WTC11 (cell line): ENCODE measurements at places on chromosomes 3 and 15.

DNA sequence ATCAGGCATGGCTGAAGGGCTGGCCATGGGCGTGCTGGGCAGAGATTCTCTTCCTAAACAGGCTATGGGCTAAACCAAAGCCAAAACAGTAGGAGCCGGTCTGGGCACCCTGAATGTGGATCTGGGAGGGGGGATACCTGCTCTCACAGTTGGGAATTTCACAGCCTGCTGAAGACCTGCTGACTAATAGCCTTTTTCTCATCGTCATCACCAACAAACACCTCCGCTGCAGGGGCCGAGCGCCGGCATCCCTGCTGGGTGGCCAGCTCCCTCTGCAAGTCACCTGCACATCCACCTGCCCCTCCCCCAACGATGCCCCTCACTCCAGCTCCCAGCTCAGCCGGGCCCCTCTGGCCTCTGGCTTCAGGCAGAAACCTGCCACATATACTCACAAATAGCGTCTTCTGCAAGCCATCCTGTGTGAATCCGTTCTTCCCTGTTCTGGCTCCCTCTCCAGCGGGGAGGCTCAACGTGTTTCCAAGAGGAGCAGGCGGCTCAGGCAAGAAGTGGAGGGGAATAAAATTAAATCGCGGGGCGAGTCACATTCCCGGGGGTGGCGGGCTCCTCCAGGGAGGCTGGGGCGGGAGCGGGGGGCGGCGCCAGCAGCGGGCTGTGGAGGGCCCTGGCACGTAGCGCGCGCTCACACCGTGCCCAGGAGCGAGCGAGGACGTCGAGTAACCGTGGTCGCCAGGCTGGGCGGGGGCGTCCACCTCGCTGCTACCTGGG is 466 bp downstream of the IQSEC1 start:
- peak overlapping the region; percentile 70 for H3K4me3 ChIP-seq
- H3K36me3 ChIP-seq = no peaks in the 10 kb centered on the region
- peak; percentile 35 for DNase-seq
- H3K4me1 ChIP-seq = peaks cover 9% of the 10 kb centered on the region; the same call in 1 of the 2 replicates

DNA sequence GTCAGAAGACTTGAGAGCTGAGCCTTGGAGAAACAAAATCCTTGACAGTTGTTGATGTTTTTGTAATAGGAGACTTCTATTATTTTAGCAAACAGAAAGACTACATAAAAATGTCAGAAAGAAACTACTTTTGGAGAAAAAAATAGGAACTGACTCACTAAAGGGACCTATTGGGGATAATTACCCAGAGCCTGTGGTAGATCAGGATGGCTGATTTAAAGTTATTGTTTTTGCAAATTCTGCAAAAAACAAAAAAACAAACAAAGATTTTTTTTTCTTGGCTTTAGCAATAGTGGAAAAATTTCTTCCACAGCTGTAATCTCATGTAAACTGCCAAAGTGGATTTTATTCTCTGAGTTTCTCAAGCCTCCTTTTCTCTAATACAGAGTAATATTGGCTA is 101.5 kb upstream of the SATB1 start:
- H3K27me3 ChIP-seq = no peaks in the 10 kb centered on the region
- no peak overlapping the region for H3K27ac ChIP-seq
- no peak for DNase-seq
- no peak overlapping the region for H3K4me3 ChIP-seq
- peaks cover 7% of the 10 kb centered on the region for H3K4me1 ChIP-seq

DNA sequence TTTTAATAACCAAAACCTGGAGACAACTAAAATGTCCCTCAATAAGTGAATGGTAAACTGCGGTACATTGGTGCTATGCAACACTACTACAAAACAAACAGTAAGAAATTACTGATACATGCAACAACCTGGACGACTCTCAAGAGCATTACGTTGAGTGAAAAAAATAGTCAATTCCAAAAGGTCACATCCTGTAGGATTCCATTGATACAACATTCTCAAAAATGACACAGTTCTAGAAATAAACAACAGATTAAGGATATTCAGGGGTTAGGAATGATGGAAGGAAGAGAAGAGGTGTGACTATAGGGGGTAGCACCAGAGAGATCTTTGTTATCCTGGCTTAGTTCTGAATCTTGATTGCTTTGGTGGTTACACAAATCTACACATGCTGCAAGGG is 72.2 kb downstream of the ZNF148 start:
- no peaks in the 10 kb centered on the region for H3K27me3 ChIP-seq
- peak overlapping the region; percentile 50; the same call in 1 of the 2 replicates for H3K27ac ChIP-seq
- no peak for DNase-seq
- H3K36me3 ChIP-seq = peaks cover 4% of the 10 kb centered on the region; the same call in 1 of the 2 replicates

DNA sequence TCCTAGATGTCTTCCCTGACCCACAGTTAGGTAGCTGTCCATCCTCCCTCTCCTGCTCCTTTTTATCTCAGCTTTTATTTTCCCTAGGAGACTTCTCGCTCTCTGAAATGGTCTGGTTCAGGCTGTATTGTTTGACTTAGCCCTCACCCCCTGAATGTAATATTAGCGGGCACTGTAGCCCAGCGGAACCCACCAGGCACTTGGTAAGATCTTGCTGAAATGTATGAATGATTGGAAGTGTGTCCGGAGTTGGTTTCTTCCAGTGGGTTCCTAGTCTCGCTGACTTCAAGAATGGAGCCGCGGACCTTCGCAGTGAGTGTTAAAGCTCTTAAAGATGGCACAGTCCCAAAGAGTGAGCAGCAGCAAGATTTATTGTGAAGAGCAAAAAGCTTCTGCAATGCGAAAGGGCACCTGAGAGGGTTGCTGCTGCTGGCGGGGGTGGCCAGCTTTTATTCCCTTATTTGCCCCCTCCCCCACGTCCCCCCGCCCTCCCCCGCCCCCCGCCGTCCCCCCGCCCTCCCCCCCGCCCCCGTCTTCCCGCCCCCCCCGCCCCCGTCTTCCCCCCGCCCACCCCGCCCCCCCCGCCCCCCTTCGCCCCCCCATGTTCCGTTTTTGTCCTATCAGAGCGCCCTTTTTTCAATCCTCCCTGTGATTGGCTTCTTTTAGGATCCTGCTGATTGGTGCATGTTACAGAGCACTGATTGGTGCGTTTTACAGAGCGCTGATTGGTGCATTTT is 694 bp upstream of the EEFSEC start:
- peak overlapping the region; percentile 94; the same call in 1 of the 2 replicates for H3K27ac ChIP-seq
- peaks cover 20% of the 10 kb centered on the region for H3K36me3 ChIP-seq
- H3K27me3 ChIP-seq = peaks cover 10% of the 10 kb centered on the region
- H3K4me1 ChIP-seq = 0 out of 2 replicates have a peak, but pooled peaks cover 3% of the 10 kb centered on the region

GRCh38 chr15:29400701-29401100 is 131.1 kb upstream of the NSMCE3 start:
- peak; percentile 66 for DNase-seq
- peaks cover 63% of the 10 kb centered on the region for H3K4me1 ChIP-seq
- 0 out of 2 replicates have a peak overlapping the region, but pooled peaks have one; percentile 75 for H3K27ac ChIP-seq
- H3K4me3 ChIP-seq = peak overlapping the region; percentile 44
- H3K36me3 ChIP-seq = no peaks in the 10 kb centered on the region

GRCh38 chr15:59002418-59002859 is 15.0 kb downstream of the RNF111 start:
- no peaks in the 10 kb centered on the region for H3K27me3 ChIP-seq
- 0 out of 2 replicates have a peak, but pooled peaks cover 4% of the 10 kb centered on the region for H3K36me3 ChIP-seq
- DNase-seq = no peak
- H3K4me3 ChIP-seq = no peak overlapping the region

DNA sequence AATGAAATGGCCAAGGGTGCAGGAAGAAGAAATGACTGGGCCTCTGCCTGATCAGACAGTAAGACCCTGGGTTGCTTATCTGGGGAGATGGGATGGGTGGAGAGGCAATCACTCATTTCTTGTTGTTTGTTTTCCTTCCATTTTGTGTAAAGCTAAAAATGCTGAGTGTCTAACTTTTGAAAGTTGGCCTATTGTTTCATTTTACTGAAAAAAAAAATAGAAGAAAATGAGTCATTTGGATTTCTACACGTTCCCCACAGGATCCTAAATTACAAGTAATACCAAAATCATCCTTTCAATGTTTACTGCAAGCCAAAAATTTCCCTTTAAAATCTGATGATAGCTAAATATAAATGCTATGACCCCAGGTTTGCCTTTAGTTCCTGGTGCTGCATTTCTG is 30.6 kb downstream of the PTX3 start:
- H3K36me3 ChIP-seq = no peaks in the 10 kb centered on the region
- peaks cover 3% of the 10 kb centered on the region for H3K4me1 ChIP-seq
- no peaks in the 10 kb centered on the region for H3K27me3 ChIP-seq
- no peak overlapping the region for H3K27ac ChIP-seq
- no peak for DNase-seq

GRCh38 chr3:104735691-104736090 is 631.0 kb upstream of the ALCAM start:
- DNase-seq = no peak
- H3K4me1 ChIP-seq = no peaks in the 10 kb centered on the region
- no peak overlapping the region for H3K4me3 ChIP-seq
- no peaks in the 10 kb centered on the region for H3K36me3 ChIP-seq

- H3K27ac ChIP-seq = no peak overlapping the region
- no peaks in the 10 kb centered on the region for H3K36me3 ChIP-seq
- H3K27me3 ChIP-seq = no peaks in the 10 kb centered on the region
- H3K4me3 ChIP-seq = no peak overlapping the region
Observed at GRCh38 chr3:191345334-191345733, 15.0 kb upstream of the UTS2B start.

DNA sequence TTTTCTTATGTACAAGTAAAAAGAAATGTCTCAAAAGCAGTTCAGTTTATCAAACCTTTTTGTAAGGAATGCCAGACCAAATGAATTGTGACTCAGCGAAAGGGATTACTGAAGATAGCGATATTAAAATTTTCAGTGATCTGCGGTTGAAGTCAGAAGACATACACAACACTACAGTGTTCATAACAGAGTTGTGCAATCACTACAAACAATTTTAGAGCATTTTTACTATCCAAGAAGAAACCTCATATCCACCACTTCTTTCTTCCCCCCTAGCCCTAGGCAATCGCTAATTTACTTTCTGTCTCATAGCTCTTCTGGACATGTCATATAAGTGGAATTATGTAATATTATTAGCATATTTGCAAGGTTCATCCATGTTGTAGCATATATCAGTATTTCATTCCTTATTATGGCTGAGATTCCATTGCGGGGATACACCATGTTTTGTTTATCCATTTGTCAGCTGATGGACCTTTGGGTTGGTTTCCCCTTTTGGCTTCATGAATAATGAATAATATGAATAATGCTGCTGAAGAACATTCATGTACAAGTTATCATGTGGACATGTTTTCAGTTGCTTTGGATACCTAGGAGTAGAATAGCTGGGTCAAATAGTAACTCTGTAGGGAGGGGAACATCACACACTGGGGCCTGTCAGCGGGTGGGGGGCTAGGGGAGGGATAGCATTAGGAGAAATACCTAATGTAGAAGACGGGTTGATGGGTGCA is 23.6 kb upstream of the ALPK3 start:
- H3K4me3 ChIP-seq = no peak overlapping the region
- no peak overlapping the region for H3K27ac ChIP-seq
- peaks cover 6% of the 10 kb centered on the region; the same call in 1 of the 2 replicates for H3K4me1 ChIP-seq
- no peaks in the 10 kb centered on the region for H3K27me3 ChIP-seq
